ENCODE measurements at places on chromosomes 7 and 10.
A peak's percentile ranks its signal among the peaks of the same experiment; 100 is the strongest.

GRCh38 chr7:123023126-123023525, 27.6 kb upstream of the TAS2R16 start:
- no peak for DNase-seq

DNA sequence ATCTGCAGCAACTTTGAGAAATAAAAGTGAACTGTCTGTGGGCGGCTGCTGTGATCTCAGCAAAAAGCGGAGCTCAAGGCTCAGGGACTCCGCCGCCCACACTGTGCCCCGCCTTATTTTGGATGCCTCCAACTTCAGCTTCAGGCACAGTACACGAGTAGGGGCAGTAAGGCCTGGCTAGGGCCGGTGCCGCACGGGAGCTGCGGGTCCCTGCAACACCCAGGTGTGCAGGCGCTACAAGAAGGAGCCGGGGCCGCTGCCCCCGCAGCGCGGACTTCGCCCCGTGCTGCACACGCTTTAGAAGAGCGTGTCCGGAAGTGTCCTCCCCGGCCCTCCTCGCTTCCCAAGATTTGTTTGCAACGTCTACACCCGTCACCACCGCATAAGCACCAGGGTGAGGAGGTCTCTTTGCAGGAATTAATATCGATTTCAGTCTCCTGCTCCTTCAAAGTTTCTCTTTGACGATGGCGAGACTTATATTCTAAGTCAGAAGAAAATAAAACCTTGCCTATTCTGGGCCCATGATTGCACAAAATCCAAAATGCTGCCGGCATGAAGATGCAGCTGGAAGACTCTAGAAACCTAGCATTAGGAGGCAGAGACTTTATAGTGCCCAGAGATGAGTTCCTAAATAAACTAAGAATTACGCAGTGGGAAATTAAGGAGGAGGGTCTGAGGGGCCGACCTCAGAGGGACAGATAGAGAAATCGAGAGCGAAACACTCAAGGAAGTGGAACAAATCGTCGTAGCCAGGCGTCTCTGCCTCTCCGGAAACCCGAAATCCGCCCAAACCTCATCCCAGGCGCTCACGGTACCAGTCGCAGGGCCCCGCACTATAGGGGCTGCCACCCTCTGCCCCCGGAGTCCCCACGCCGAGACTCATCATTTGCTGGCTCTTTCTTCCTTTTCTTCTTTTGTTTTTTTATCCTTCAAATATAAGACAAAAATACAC, 6.4 kb downstream of the VAX1 start:
- DNase-seq: no peak

DNA sequence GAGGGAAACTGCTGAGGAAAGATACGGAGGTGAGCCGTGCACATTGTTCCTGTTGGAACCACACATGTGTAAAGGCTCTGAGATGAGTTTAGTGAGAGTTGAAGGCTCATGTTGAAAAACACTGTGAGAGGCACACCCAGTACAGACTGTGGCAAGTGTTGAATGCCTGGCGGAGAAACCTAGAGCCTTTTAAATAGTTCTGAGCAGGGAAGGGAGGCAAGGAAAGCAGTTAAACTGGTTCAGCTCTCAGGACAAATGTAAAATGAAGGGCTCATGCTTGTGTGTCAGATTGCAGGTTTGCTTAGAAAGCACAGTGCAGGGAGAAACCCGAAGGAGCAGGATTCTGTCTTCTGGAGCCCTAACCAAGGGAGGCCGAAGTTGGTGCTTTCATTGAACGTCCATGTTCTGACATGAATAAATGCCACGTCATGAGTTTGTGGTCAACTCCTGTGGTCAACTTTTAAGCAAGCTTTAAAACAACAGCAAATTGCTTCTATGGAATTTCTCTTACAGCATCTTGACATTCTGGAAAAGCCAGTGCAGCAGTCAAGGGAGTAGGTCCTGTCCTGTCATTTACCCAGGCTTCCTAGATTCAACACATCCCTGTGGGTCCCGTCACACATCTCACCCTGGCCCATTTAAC, 650.9 kb upstream of the GALNT17 start:
- peak; percentile 76 for DNase-seq

DNA sequence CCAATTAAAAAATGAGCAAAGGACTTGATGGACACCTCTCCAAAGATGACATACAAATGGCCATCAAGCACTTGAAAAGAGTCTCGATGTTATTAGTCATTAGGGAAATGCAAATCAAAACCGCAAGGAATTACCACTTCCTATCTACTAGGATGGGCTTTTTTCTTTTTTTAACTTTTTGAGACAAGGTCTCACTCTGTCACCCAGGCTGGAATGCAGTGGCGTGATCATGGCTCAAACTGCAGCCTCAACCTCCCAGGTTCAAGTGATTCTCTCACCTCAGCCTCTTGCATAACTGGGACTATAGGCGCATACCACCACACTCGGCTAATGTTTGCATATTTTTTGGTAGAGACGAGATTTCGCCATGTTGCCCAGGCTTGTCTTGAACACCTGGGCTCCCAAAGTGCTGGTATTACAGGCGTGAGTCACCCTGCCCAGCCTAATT, 13.6 kb downstream of the NKX1-2 start:
- DNase-seq: peak; percentile 50

GRCh38 chr10:131127610-131128009, 183.9 kb downstream of the TCERG1L start:
- no peak for DNase-seq

DNA sequence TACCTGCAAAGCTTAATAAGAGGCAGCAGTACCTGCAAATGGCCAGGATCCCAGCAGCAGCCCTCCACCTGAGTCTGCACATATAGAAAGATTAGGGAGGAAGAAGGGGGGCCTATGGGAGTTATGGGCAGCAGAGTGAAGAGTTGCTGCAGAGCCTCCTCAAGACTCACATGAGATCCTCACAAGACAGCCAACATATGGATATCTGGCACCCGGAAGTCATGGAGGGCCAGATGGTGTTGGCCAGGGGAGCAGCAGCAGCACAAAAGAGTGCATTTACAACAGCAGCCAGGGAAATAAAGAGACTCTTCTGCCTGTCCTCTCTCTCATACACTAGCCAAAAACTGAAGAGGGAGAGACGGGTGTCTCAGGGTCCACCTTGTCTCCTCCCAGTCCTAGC, 4.0 kb upstream of the TAS2R40 start:
- DNase-seq: no peak

DNA sequence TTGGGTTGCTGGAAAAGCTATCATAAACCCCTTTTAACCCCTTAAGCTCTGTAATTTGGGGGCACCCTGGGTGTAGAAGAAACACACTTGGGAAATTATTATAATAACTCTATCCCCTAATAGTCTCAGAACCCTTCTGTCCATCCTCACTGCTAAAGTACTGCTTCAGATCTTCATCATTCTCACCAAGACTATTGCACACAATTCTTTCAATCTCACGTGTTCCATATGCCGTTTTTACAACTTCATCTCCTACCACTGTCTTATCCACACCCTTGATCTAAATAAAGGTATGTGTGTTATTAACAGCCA, 15.8 kb downstream of the ANKRD22 start:
- DNase-seq: no peak

DNA sequence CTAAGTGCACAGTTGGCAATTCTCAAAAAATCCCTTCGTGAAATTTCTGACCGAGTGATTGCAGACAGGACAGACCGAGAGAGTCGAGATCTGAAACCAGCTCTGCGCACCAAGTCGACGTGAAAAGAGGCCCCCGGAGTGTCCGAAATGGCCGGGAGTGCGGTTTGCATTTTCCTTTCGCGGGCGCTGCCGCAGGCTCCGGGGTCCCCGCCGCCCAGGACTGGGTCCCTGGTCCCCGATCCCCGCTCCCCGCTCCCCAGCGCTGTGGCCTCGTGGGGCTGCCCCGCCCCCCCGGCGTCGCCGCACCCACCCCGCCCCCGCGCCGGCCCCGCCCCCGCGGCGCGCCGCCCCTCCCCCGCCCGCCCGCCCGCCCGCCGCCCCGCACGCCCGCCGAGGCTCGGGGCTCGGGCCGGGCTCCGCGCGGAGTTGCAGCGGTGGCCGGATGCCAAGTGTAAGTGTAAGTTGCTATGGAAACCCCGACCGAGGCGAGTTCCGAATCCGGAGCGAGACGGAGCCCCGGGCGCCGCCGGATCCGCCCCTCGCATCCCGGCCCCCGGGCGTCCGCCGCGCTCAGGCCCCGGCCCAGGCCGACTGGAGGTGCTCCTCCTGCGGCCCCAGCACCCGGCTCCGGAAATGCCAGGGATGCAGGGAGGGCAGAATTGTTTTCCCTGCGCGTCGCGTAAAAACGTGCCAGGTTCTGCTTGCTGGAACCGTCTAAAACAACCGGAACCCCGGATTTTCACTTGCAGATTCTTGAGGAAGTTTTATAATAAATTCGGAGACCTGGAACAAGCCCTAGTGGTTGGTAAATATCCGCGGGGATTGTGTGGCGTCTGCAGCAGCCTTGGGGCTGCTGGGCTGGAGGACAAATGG, 4.6 kb downstream of the BMI1 start:
- peak; percentile 40 for DNase-seq

DNA sequence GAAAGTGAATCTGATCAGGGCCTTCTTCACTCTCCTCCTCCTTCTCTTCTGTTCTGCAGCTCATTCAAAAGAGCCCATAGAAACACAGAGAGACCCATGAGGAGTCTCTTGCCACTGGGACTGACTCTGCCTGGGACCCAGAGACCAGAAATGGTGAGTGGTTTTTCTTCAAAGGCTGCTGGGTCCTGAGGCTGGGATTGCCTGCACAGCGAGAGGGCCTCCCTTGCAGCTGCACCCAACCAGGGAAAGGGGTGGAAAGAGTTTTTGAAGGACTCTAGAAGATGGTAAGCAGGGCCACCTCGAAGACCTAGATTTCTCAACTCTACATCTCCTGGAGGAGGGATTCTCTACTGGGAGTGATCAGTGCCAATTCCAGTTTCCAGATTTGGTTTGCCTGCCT, 15.5 kb upstream of the HOXA13 start:
- DNase-seq: no peak

DNA sequence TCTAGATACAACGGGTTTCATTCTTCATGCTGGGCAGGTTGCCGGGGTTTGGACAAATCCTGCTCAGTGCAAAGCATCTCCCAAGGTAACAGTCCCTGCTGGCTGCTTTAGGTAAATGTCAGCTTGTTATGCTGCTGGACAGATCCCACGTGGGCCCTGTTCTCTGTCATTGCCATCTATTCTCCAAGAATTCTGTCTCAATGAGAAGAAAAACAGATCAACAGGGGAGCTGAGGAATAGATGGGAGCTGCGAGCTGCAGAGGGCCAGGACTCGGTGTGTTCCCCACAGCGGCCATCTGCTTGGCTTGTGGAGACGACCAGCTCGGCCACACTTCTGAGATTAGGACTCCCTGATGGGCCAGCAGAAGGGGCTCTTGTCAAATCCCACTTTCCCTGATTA, 235.2 kb downstream of the DPP6 start:
- DNase-seq: no peak

- no peak for DNase-seq
Observed at GRCh38 chr10:68239596-68240150, 7.8 kb upstream of the ATOH7 start.

Measured in A172 (cell line).